ENCODE measurements at places on chromosomes 6 and 20. TPM values are rescaled to one million over a fixed set of nuclear protein-coding genes. Genes with fewer than 3 reads are reported as not detected.
A peak's percentile ranks its signal among the peaks of the same experiment; 100 is the strongest.

DNA sequence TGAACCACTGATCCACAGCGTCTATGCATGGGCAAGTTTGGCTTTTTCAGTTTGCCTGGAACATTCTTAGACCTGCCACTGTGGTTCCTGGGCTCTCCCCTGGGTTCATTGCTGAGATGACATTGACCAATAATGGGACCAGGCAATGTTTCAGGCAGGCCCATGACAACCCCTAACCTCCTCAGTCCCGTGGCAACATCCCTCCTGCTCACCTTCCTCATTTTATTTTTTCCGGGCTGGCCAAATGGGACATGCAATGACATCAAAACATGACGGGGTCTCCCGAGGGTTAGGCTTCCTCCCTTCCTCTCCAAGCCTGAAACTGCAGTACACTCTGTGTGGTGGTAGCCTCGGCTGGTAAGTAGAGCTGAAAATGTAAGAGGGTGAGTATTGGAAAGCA is 234.0 kb upstream of the RREB1 start:
- DNase-seq = no peak

Gene FKBP1C
- total RNA-seq = 0.98 TPM

GRCh38 chr20:9160331-9160730 is 91.4 kb downstream of the PLCB4 start:
- no peak for DNase-seq

- no peak for DNase-seq
Observed at GRCh38 chr20:45087097-45087790, 13.7 kb downstream of the KCNS1 start.

DNA sequence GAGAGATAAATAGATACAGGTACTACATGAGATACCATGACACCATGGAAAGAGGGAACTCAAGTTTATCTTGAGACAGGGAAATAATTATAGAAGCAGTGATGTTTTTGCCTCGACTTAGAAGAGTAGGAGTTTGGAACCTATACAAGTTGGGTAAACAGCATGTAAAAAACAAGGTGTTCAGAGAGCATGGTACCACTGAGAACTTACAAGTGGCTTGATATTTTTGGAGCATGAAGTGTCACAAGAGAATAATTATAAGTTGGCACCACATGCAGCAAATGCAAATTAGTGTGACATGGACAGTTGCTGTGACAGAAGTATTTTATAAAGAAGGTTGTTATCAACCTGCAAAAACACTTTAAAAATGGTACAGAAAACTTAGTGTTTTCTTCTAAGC is 47.1 kb upstream of the SCAF8 start:
- no peak for DNase-seq

DNA sequence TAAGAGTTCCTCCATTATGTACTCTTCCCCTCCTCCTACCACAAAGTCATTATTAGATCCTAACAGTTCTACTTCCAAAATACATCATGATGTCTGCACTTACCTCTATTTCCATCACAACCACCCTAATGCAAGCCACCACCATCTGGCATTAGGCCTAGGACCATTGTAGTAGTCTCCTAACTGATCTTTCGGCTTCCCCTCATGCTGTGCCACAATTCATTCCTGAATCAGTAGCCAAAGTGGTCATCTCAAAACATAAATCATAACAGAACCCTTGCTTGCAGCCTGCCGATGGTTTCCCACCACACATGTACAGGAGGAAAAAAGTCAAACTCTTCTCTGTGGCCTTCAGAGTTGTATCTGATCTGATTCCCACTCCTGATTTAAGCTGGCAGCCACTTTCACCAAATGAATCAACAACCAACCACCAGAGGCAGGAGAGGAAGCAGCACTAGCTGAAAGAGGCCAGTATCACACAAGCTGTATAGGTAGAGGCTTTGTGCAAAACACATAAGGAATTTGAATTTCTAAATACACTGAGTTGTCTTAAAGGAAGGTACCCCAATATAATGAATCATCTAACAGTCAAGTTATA is 26.1 kb downstream of the FAM184A start:
- peak; percentile 14 for DNase-seq

Gene SERPINB1
- 3.7 TPM for total RNA-seq

All from SK-MEL-5 (cell line).